ENCODE measurements at places on chromosomes 6 and 20.

DNA sequence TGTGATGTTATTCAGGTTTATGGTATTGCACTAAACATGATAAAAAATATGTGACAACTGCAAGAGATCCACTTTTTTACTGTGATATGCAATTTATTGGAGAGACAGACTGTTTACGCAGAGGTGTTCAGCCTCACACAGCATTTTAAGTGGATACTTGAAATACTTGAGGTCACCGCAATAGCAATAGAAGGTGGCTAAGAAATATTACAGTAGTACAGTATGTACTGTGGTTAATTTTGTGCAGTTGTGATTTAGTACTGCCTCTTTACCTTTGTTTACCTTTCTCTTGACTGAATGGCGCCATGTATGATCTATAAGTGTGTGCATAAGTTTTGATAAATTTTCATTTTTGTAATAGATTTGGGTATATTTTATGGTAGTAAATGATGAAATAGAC, 17.4 kb downstream of the MACROD2 start:
- no peak for DNase-seq

- no peak for DNase-seq
These were observed 437.5 kb downstream of the TFAP2A start for GRCh38 chr6:9977411-9977810.

DNA sequence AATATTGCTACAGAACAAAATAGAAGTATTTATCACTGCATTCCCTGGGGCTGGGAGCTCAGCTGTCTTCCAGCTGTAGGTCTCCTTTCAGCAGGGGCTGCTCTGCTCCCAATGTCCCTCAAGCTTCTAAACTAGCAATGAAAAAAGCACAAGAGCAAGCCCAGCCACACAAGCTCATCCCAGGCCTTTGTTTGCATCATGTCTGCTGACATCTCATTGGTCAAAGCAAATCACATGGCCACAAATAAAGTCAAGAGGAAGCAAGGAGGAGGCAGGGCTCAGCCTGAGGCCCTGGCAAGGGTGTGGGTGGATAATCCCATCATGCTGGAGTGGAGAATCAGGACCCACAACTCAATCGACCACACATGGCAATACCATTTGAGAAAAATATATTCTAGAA, 2.2 kb upstream of the BFSP1 start:
- no peak for DNase-seq

- no peak for DNase-seq
These were observed 393.8 kb upstream of the IMPG1 start for GRCh38 chr6:76466286-76466685.

DNA sequence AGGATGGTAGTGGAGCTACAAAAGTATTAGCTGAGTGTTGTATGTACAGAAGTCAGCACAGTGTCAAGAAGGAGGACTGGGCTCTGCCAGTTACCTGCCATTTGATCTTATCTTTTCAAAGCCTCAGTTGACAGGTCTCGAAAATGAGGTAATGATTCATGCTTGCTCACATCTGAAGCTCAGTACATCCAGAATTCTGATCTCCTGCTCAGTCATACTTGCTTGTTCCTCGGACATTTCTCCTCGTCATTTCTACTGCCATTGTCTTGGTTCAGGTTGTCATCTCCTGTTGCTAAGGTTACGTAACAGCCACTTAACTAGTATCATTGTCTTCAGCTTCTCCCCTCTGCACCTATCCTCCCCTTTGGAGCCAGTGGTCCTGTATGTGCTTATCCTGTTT, 89.5 kb downstream of the SLX4IP start:
- no peak for DNase-seq

GRCh38 chr6:32432050-32432450, 7.6 kb upstream of the HLA-DRA start:
- no peak for DNase-seq

DNA sequence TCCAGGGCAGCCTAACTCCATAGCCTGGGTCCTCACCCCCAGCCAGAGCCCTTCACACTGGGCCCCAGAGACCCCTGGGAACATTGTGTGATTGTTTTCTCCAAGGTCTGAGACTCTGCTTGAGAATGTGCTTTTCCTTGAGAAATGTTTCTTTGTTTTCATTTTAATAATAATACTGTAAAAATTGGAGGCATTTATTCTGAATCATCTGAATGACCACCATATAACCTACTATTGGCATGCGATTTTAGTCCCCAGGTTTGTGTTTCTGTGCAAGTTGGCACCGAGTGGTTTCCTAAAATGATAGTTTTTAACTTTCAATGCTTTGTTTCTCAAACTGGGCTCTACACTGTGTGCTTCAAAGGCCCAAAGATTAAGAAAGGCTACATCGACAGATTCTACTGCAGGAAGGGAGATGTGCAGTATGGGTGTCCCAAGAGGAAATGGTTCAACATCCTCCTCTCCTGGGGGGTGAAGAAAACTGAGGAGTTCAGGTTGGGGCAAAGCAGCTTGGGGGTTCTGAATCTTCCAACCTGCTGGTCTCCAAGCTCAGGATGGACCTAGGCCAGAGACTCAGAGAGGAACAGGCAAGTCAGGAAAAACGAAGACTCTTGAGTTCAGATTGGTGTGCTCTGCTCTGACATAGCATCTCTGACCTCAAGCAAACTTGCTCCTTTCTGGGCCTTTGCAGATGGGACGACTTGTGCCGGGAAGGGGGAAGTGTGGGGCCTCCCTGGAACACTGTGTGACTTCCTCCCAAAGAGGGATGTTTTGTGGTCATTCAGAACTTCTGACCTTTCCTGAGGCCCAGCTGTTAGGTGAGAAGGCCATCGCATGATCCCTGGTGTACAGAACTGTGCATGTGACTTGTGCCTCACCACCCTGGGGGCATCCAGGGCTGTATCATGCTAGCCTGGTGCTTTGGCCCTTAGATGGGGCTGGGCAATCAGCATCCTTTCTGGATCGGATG, 31.0 kb downstream of the DAAM2 start:
- no peak for DNase-seq

- no peak for DNase-seq
These were observed 48.7 kb upstream of the RSPO3 start for GRCh38 chr6:127069659-127070279.

- no peak for DNase-seq
These were observed 53.4 kb upstream of the TBXT start for GRCh38 chr6:166221040-166221439.

DNA sequence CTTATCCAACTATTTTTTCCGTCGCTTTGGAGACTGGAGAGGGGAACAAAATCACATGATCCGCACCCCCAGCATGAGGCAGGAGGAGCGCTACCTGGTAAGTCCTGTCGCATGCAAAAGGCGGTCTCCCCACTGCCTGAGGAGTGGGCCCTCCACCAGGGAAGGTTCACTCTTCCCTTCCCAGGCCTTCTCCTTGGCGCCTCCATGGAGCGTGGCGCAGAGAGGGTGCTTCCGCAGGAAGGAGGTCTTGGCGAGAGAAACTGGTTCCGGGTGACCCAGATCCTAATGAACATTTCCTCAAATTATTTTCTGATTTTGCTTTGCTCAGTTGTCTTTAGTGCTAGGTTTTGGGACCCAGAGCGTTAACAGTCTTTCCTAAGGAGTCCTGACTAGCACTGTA, 217.6 kb downstream of the UST start:
- no peak for DNase-seq

- DNase-seq: no peak
These were observed 61.7 kb upstream of the SGK1 start for GRCh38 chr6:134379599-134379998.

DNA sequence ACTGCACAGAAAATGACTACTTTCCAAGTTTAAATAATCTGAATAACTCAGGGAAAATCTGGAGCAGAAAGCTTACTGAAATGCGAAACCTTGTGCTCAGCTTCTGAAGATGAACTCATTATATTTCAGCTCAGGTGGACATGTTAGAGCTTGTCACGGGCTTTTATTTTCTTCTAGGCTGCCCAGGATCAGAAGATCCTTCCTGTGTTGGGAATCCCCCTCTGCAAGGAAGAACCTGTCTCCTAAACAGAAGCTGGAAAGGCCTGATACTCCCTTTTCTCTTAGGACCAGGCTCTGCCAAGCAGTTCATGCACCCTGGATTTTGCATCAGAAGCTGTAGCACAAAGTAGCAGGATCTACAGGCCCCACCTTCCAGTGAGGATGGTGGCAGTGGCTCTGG, 5.1 kb upstream of the SLC2A12 start:
- DNase-seq: no peak

GRCh38 chr6:134925800-134926199, 24.1 kb downstream of the ALDH8A1 start:
- no peak for DNase-seq

GRCh38 chr6:40256831-40257230, 322.6 kb upstream of the MOCS1 start:
- no peak for DNase-seq

DNA sequence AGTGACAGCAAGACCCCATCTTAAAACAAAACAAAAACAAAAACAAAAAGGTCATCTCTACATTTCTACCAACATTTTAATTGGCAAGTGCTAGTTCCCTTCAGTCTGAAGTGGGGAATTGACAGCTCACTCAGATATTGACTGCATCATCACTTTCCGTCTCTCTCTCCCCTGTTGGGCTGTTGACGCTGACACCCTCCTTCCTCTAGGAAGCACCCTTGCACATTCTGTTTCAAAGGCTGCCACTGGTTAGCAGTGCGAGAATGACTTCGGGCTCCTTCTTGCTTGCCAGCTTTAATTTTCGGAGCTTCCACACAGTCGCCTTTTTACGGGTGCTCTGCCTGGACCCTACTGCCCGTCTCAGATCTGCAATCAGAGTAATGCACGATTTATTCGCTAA, 96.6 kb upstream of the INSM1 start:
- no peak for DNase-seq

DNA sequence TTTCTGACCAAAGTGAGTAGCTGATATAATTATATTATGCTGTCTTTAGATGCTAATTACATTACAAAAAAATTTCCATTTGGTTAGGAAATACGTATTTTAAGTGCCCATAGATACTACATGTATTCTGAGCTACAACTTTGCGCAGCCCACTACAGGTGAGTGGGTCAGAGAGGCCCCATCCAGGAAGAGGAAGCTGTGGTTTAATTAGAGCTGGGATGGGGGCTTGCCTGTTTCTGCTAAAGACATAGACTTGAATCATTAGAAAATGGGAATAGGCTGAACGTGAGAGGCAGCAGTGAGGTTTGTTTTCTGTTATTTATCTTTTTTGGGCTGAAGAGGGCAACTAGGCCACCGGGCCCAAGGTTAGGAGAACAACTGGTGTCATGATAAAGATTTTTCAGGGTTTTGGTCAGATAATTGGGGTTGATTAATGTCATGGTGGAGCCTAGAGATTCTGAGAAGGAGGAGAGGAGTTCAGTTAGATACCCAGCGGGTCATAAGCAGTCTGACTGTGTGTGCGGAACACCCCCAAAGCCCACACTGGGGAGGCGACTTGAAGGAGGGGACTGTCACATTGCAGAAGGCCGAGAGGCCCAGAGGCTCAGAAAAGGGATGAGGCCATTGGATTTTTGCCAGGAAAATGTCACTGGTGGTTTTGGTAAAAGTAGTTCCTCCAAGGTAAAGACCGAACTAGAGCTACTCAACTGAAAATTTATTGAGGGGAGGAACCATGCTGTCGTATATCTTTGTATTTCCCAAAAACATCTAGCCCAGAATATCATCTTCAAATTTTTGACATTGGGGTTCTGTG, 14.5 kb upstream of the IRF4 start:
- DNase-seq: no peak

- DNase-seq: no peak
These were observed 20.8 kb downstream of the SLC24A3 start for GRCh38 chr20:19232997-19233794.

DNA sequence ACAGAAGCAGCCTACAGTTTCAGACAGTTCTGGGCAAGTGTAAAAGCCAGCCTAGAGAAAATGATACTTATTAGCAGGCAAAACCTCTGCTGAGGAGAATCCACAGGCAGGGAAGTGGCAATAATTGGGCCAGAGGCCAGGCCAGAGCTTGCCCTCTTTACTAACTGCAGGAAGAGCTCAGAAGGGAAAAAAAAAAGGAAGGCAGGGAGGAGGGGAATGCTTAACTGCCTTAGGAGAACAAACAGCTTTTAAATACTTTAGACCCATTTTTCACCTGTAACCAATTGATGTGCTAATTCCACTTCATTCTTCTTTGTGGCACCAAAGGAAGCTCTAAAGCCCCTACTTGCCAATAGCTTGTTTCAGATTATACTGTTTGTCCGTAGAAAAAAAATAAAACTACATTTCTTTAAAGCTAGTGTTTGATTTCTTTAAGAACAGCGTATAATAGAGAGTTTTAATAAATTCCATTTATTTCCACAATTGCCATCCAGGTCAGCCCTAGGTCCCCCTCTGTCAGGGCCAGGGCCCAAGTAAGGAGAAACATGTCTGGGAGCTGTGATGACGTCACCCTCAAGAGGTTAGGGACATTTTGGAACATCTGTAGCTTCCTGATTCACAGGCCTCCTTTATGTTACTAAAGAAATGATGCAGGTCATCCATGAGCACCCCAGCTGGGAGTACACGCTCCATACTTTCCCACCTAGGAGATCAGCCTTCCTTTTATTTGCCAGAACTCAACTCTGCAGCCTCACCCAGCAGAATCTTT, 384.3 kb downstream of the CDC5L start:
- DNase-seq: no peak

DNA sequence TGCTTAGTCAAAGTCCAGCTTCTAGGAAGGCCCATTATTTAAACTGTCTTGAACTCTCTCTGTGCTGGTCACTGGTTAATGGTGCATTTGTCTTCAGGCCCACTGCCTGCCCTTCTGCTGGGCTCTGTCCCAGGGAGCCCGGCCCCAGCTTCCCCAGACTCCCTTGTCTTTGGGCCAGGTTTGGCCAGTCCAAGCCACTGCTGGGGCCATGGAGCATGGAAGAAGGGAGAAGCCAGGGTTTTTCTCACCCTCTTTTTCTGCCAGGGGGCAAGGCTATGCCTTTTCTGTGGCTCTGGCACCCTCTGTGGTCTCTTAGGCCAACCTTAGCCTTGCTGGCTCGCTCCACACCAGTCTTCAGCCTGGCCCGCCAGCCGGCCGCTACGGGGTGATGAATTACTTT, 390.0 kb upstream of the SULF2 start:
- DNase-seq: no peak

GRCh38 chr20:49630396-49630951, 62.5 kb upstream of the PTGIS start:
- DNase-seq: no peak

GRCh38 chr6:127015858-127016257, 102.6 kb upstream of the RSPO3 start:
- no peak for DNase-seq

- DNase-seq: no peak
These were observed 3.0 kb upstream of the DLGAP4 start for GRCh38 chr20:36303020-36303595.

GRCh38 chr20:14337400-14338171, at the start of gene FLRT3:
Gene FLRT3 (minus strand): TSS chr20:14337612. CDS start chr20:14327506, 10,106 bp downstream.
- DNase-seq: no peak

- DNase-seq: no peak
These were observed 145.8 kb downstream of the SAMD5 start for GRCh38 chr6:147654103-147654845.
